ENCODE measurements at places on chromosomes 3 and 15. TPM values are rescaled to one million over a fixed set of nuclear protein-coding genes. Genes with fewer than 3 reads are reported as not detected.

DNA sequence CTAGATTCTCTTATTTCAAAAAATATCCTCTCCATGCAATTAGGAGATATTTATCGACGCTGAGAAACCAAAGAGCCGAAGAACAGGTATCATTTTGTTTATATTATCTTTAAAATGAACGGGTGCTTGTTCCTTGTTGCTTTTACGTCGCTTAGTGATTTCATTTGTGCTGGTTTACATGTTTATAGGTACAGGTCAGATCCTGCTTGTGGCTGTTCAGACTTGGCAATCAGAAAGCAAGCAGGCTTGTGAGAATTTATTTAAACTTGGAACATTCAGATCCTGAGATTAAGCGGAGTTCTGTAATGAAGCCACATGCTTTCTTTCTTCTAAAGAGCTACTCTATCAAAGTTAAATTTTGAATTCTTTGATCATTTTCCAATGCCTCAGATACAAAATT is 43.0 kb upstream of the ATP2C1 start:
- DNase-seq = no peak
- H3K27ac ChIP-seq = peak overlapping the region; percentile 10
- H3K4me3 ChIP-seq = no peak overlapping the region
- H3K4me1 ChIP-seq = peaks cover 23% of the 10 kb centered on the region
- no peaks in the 10 kb centered on the region for H3K36me3 ChIP-seq
- H3K27me3 ChIP-seq = no peaks in the 10 kb centered on the region

GRCh38 chr3:34212656-34213055 is 414.2 kb downstream of the PDCD6IP start:
- H3K4me1 ChIP-seq = no peaks in the 10 kb centered on the region
- no peak overlapping the region for H3K4me3 ChIP-seq
- no peaks in the 10 kb centered on the region for H3K27me3 ChIP-seq
- H3K27ac ChIP-seq = no peak overlapping the region

DNA sequence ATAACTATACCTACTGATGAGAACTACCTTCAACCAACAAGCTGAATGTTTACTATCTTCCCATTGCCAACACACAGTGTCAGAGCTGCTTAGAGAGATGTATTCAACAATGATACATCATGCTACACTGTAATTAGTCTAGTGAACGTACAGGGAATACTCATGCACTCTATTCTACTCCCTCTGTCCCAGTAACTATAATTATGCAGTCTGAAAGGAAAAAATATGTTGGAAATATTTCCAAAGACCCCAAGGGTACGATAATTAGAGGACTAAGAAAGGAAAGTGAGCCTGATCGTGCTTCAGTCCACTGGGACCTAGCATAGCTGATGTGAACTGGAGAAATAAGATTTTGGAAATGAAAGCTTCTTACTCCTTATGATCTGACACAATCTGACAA is 36.9 kb upstream of the FSIP1 start:
- H3K4me1 ChIP-seq = no peaks in the 10 kb centered on the region
- no peak for DNase-seq
- H3K36me3 ChIP-seq = no peaks in the 10 kb centered on the region
- no peaks in the 10 kb centered on the region for H3K27me3 ChIP-seq
- no peak overlapping the region for H3K4me3 ChIP-seq
- H3K27ac ChIP-seq = no peak overlapping the region

GRCh38 chr3:119792270-119792669 is 10.4 kb downstream of the NR1I2 start:
- no peaks in the 10 kb centered on the region for H3K36me3 ChIP-seq
- no peak overlapping the region for H3K4me3 ChIP-seq
- no peaks in the 10 kb centered on the region for H3K27me3 ChIP-seq

- H3K4me1 ChIP-seq = no peaks in the 10 kb centered on the region
- no peak overlapping the region for H3K4me3 ChIP-seq
- no peak overlapping the region for H3K27ac ChIP-seq
- no peaks in the 10 kb centered on the region for H3K27me3 ChIP-seq
These were observed 50.6 kb downstream of the GMNC start for GRCh38 chr3:190811775-190812480.

GRCh38 chr3:2098398-2099027 is at the start of gene CNTN4:
Gene CNTN4 (plus strand): TSS chr3:2098866.
- no peaks in the 10 kb centered on the region for H3K27me3 ChIP-seq
- H3K36me3 ChIP-seq = no peaks in the 10 kb centered on the region
- peak within 1 kb of the TSS; percentile 76 for H3K27ac ChIP-seq
- DNase-seq = no peak

GRCh38 chr15:51696566-51696965 is 15.3 kb downstream of the SCG3 start:
- no peak overlapping the region for H3K4me3 ChIP-seq
- no peak overlapping the region for H3K27ac ChIP-seq
- DNase-seq = no peak
- H3K4me1 ChIP-seq = no peaks in the 10 kb centered on the region
- H3K27me3 ChIP-seq = no peaks in the 10 kb centered on the region
- no peaks in the 10 kb centered on the region for H3K36me3 ChIP-seq

DNA sequence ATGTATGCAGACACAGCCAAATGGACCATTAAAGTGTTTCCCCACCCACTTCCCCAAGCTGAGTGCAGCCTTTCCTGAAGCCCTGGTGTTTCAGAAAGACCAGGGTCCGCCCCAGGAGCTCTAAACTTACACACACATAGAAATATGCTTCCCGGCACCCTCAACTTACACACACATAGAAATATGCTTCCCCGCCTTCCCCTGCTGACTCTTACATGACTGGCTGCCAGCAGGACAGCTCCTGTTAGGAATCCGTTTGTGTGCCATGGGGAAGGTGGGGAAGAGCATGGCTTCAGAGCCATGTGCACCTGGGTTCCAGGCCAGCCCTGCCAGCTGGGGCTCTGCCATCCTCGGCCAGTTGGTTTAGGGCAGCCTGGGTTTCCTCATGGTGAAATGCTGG is 3.6 kb downstream of the CLEC3B start:
- no peak overlapping the region for H3K4me3 ChIP-seq
- no peak for DNase-seq
- no peaks in the 10 kb centered on the region for H3K36me3 ChIP-seq
- no peaks in the 10 kb centered on the region for H3K27me3 ChIP-seq
- peaks cover 54% of the 10 kb centered on the region for H3K4me1 ChIP-seq

DNA sequence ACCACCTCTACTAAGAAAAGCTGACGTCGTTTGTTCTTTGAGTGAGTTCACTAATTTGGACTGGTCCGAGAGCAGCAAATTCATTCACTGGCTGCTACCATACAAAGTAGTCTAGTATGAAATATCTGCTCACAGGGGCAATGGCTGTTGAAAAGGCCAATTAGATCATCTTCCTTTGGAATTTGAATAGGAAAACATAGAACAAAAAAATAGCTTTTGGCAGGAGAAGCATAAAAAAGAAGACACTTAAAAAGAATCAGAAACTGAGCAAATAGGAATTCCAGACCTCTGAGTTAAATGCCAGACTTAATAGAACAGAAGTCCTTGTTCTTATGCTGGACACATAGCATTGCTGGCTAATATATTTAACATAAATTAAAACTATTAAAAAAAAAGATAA is 159.3 kb downstream of the IL1RAP start:
- H3K4me1 ChIP-seq = no peaks in the 10 kb centered on the region
- H3K4me3 ChIP-seq = no peak overlapping the region
- no peaks in the 10 kb centered on the region for H3K27me3 ChIP-seq
- no peak for DNase-seq

DNA sequence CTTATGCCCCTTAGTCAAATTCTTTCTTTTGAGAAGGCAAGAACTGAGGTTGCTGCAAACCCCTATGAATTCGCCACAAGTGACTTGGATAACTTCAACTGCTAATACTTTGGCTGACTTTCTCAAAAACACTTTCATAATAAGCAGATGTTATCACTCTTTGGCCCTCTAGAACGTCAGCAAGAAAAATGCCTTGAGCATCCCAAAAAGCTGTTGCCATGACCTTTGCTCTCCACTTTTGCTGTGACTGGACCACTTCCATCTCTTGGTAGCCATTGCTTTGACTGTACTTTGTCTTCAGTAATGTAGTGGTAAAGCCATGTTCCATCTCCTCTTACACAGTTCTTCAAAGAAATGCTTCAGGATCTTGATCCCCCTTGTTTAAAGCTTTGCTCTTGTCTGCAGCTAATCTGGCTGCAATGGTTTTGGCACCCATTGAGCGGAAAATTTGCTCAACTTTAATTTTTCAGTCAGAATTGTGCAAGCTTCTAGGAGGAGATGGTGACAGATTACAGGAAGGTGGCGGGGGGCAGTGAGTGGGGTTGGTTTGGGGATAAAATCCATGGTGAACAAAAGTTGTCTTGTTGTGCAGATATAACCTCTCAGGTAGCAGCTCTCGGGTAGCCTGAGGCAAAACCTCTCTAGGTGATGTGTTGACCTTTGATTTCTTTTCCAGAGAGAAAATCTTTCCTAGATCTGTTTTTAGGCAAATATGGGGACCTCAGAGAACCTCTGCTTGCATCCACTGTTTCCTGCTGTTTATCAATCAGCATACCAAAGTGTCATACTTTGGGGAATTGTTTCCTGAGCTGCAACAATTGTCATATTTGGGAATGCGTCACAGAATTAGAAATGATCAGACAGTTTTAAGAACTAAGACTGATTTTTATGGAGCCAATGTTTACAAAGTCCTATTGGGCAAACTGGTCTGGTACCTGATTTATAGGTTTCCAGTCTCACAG is 83.6 kb downstream of the CCR1 start:
- H3K27ac ChIP-seq = no peak overlapping the region
- no peak overlapping the region for H3K4me3 ChIP-seq
- no peaks in the 10 kb centered on the region for H3K36me3 ChIP-seq
- no peaks in the 10 kb centered on the region for H3K27me3 ChIP-seq

GRCh38 chr15:74350295-74351275 is 16.9 kb downstream of the CYP11A1 start:
- H3K27ac ChIP-seq = no peak overlapping the region
- no peak for DNase-seq
- no peaks in the 10 kb centered on the region for H3K27me3 ChIP-seq
- H3K36me3 ChIP-seq = no peaks in the 10 kb centered on the region

DNA sequence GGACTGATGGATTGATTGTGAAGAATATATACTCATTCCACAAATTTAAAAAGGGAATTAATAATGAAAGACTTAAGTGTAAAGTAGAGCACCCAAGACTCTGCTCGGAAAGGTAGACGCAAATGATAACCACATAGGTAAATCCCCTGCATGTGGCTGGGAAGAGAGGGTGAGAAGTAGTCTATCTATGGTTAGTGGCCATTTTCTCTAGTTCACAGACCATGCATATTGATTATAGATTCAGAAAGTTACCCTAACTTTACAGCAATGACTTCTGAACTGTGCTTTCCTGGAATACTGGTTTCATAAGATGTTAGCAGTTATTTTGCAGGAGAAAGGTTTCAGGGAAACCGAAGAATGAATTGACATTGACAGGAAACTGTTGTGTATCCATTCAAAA is 51.7 kb downstream of the CASR start:
- no peak overlapping the region for H3K27ac ChIP-seq
- no peaks in the 10 kb centered on the region for H3K27me3 ChIP-seq
- H3K4me1 ChIP-seq = no peaks in the 10 kb centered on the region
- H3K4me3 ChIP-seq = no peak overlapping the region
- no peak for DNase-seq
- H3K36me3 ChIP-seq = no peaks in the 10 kb centered on the region

- no peak overlapping the region for H3K4me3 ChIP-seq
- H3K36me3 ChIP-seq = no peaks in the 10 kb centered on the region
- no peak overlapping the region for H3K27ac ChIP-seq
- no peaks in the 10 kb centered on the region for H3K4me1 ChIP-seq
- no peak for DNase-seq
These were observed 24.1 kb upstream of the MINAR1 start for GRCh38 chr15:79408041-79408440.

- no peak for DNase-seq
- peaks cover 25% of the 10 kb centered on the region for H3K4me1 ChIP-seq
- no peaks in the 10 kb centered on the region for H3K36me3 ChIP-seq
- no peaks in the 10 kb centered on the region for H3K27me3 ChIP-seq
- H3K27ac ChIP-seq = no peak overlapping the region
- no peak overlapping the region for H3K4me3 ChIP-seq
These were observed 23.1 kb downstream of the ZBTB38 start for GRCh38 chr3:141391298-141391990.

DNA sequence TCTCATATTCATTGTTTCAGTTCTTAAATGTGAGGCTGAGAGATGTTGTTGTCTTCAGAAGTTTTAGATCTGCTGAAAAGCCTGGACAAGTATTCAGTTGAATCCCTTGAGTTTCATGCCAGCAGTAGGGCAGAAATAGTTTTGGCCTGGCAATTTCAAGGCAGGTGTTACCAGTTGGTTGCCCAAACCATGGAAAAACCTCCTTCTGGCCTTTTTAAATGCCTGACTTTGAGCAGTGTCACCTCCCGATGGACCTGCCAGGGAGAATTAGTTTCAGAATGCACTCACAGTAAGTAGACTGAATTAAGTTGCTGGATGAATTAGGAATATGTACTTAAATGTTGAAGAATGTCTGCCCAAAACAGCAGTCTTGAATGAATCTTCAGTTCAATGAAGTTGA is 383.1 kb downstream of the KCNH8 start:
- no peak overlapping the region for H3K27ac ChIP-seq
- DNase-seq = no peak
- no peaks in the 10 kb centered on the region for H3K27me3 ChIP-seq
- no peaks in the 10 kb centered on the region for H3K36me3 ChIP-seq
- no peak overlapping the region for H3K4me3 ChIP-seq
- H3K4me1 ChIP-seq = no peaks in the 10 kb centered on the region

DNA sequence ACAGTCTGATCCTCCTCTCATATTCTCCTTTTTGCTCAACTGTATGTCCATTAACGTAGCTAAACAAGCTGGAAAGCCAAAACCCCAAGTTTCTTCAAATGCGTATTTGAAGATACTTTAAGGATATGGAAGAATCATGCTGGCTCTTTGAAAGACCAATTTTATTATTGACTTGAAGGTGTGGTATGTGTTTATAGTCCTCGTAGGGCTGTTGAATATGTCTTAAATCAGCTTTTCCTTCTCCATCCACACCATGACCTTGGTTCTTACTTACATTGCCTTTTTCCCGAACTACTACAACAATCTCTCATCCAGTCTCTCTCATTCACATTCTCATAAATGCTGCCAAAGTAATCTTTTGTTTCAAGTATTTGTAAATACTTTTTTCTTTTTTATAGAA is 19.7 kb upstream of the THUMPD3 start:
- no peaks in the 10 kb centered on the region for H3K36me3 ChIP-seq
- DNase-seq = no peak
- H3K27ac ChIP-seq = no peak overlapping the region
- no peaks in the 10 kb centered on the region for H3K27me3 ChIP-seq
- no peak overlapping the region for H3K4me3 ChIP-seq
- H3K4me1 ChIP-seq = peaks cover 8% of the 10 kb centered on the region

DNA sequence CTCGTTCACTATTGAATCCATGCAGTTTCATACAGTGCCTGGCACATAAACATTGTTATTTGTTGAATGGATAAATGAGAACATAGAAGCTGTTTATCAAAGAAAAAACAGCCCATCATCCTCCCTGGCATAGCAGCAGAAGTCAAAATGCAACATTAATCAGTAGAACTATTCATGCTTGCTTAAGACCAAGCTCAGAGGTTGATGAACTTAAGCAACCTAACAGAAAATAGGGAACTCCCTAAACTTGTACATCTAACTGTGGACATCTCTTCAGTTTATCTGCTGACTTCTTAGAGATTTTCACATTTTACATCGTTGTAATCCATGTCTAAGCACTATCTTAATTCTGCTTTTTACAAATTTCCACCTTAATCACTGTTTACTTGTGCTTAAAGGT is 29.2 kb downstream of the SENP8 start:
- no peaks in the 10 kb centered on the region for H3K36me3 ChIP-seq
- no peaks in the 10 kb centered on the region for H3K27me3 ChIP-seq
- no peaks in the 10 kb centered on the region for H3K4me1 ChIP-seq
- no peak overlapping the region for H3K27ac ChIP-seq

PRR23B gene
- not detected for total RNA-seq

CYFIP1 gene
- total RNA-seq = 101 TPM

CYP8B1 gene
- not detected for total RNA-seq

MME gene
- total RNA-seq = 18.4 TPM

SCN11A gene
- not detected for total RNA-seq

TM6SF1 gene
- total RNA-seq = 3.9 TPM

MORC1 gene
- not detected for total RNA-seq

Data from vagina (tissue), 2 donors.